GM23338 (cell line): ENCODE measurements at places on chromosomes 5 and 9. TPM values are rescaled to one million over a fixed set of nuclear protein-coding genes. Genes with fewer than 3 reads are reported as not detected.

The FCN2 gene
- polyA plus RNA-seq = not detected in 2 replicates

The HCN1 gene
- polyA plus RNA-seq = 2.0 and 2.8 TPM in 2 replicates

The AIF1L gene
- 75.8 and 76.4 TPM in 2 replicates for polyA plus RNA-seq

The RXRA gene
- 4.8 and 4.9 TPM in 2 replicates for polyA plus RNA-seq

The PAPPA gene
- 0.21 and 0.66 TPM in 2 replicates for polyA plus RNA-seq

The FGF10 gene
- polyA plus RNA-seq = 0.40 and 0.50 TPM in 2 replicates
